ENCODE measurements at places on chromosomes 7 and 10. TPM values are rescaled to one million over a fixed set of nuclear protein-coding genes. Genes with fewer than 3 reads are reported as not detected.
A peak's percentile ranks its signal among the peaks of the same experiment; 100 is the strongest.

- peaks cover 3% of the 10 kb centered on the region for H3K27me3 ChIP-seq
- no peak for DNase-seq
- no peaks in the 10 kb centered on the region for H3K4me1 ChIP-seq
These were observed 46.7 kb upstream of the LOXL4 start for GRCh38 chr10:98314532-98315284.

POU6F2 gene
- total RNA-seq: not detected

DNA sequence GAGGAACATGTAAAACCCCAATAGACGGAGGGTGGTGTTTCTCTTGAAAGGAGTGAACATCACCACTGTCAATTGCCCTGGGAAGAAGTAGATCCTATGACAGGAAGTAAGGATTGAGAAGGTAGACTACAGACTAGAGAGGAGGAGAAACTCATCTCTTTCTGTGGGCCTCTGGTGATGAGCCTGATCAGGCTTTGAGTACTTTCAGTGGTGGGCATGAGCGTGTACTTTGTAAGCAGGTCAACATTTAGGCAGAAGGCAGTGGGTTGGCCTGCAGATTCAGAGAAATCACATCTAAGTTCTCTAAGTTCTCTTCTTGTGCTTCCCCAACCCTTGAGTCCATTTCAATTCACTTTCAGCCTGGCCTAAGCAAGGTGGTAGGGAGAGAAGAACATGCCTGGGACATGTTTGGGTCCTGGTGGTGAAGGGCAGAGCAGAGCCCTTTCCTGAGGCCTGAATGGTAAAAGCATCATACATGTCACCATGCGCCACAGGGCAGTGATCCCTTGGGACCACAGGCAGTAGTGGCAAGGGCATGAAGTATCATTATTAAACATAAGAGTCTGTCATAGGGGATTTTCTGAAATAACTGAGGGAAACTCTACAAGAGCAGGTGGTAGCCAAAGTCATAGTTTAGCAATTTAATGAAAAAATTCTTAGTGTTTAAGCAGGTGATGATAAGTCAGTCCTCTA is 56.4 kb upstream of the ANKRD1 start:
- H3K4me3 ChIP-seq: no peak overlapping the region
- H3K4me1 ChIP-seq: no peaks in the 10 kb centered on the region
- no peak for DNase-seq
- H3K27ac ChIP-seq: no peak overlapping the region

DNA sequence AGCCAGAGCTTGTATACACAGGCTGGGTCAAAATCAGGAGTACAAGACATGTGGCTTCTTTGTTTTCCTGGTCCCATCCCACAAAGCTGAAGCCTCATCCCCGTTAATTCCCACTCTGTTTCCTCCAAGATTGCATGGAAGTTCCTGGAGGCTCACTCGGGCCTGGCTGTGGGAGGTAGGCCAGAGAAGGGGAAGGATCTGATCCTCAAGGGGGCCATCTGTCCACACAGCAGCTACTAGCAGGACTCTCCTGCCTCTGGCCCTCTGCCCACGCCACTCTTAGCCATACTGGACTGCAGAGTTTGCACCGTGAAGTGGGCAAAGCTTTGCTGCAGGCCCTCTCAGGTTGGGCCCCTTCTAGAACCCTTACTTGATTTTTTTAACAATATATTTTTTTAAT is 160.6 kb downstream of the FGFR2 start:
- no peaks in the 10 kb centered on the region for H3K36me3 ChIP-seq
- no peaks in the 10 kb centered on the region for H3K4me1 ChIP-seq
- no peak overlapping the region for H3K27ac ChIP-seq
- no peaks in the 10 kb centered on the region for H3K27me3 ChIP-seq
- no peak for DNase-seq

DNA sequence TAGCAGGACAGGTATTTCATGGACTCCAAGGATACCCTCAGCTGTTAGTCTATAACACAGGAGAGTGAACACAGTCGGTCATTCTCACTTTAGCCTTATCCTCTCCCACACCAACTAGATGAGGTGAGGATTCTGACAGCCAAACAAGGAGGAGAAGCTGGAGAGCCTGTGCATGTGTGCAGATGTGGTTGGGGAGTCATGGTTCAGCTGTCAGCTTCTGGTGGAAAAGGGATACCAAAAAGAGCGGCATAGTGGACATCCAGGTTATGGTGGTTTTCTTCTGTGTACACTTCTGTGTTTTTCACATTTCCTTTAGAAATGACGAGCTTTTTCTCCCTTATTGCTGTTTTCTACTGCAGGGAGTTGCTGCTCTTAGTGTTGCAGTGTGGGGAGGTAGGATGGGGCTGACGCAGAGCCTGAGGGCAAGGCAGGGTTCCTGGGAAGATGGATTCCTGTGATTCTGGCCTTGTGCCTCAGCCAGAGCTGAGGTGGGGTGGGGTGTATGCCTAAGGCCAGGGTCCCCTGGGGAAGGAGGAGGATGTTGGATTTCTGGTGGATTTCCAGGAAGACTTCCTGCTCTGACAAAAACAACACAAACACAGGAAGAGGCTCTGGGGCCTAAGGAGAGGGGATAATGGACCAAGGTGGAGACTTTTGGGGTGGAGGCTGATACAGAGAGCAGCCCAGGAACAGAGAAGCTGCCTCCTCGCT is 26.6 kb downstream of the PLAU start:
- no peak overlapping the region for H3K4me3 ChIP-seq
- no peak overlapping the region for H3K27ac ChIP-seq
- no peak for DNase-seq
- H3K36me3 ChIP-seq: no peaks in the 10 kb centered on the region

- no peaks in the 10 kb centered on the region for H3K27me3 ChIP-seq
- H3K36me3 ChIP-seq: no peaks in the 10 kb centered on the region
- DNase-seq: no peak
- no peak overlapping the region for H3K4me3 ChIP-seq
These were observed 16.3 kb upstream of the SIRT1 start for GRCh38 chr10:67868132-67868531.

DNA sequence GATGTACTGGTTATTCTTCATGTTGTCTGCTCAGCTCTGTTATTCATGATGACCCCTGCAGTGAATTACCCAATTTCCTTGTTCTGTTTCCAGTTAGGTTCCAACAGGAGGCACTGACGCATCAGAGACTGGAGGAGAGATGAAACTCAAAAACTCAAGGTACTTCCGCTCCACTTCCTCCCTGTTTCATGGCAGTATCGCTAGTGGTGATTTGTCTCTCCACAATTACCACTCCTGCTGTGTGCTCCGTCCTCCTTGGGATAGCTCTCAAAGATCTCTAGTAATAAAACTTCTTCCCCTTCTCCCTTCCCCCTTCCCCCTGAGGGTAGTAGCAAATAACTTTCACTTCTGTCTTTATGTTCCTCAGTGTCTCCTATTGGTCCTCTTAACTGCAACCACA is 107.4 kb upstream of the ABCB5 start:
- H3K27me3 ChIP-seq: no peaks in the 10 kb centered on the region
- no peaks in the 10 kb centered on the region for H3K36me3 ChIP-seq

DNA sequence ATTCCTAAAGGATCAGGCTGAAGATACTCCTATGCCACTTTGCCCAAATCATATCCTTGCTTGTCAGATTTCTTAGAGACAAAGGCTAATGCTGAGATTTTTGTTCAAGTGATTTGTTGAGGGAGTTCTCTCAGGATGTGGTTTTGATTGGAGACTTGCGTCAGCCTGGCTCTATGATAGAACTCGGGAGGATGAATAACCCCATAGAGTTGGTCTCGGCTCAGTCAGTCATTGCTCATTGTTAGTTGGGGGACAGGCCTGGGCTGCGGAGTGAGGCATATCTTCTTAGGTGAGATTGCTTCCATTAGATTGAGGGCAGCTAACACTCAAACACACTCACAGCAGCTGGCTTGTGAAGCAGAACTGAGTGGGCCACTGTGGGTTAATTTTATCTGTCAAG is 203.4 kb downstream of the KIF20B start:
- no peaks in the 10 kb centered on the region for H3K4me1 ChIP-seq
- H3K4me3 ChIP-seq: no peak overlapping the region
- H3K36me3 ChIP-seq: no peaks in the 10 kb centered on the region
- no peak for DNase-seq

LRGUK gene
- 0.18 TPM for total RNA-seq

CYP3A5 gene
- not detected for total RNA-seq

UNCX gene
- not detected for total RNA-seq

- no peaks in the 10 kb centered on the region for H3K27me3 ChIP-seq
- H3K27ac ChIP-seq: no peak overlapping the region
- no peaks in the 10 kb centered on the region for H3K36me3 ChIP-seq
- no peaks in the 10 kb centered on the region for H3K4me1 ChIP-seq
- no peak overlapping the region for H3K4me3 ChIP-seq
These were observed 386.0 kb upstream of the HPS1 start for GRCh38 chr10:98832738-98833137.

- peaks cover 21% of the 10 kb centered on the region for H3K27me3 ChIP-seq
- no peak overlapping the region for H3K27ac ChIP-seq
- peaks cover 4% of the 10 kb centered on the region for H3K4me1 ChIP-seq
These were observed 31.5 kb downstream of the FAM241B start for GRCh38 chr10:69661414-69662172.

- H3K4me3 ChIP-seq: no peak overlapping the region
- H3K27me3 ChIP-seq: no peaks in the 10 kb centered on the region
- peaks cover 31% of the 10 kb centered on the region for H3K36me3 ChIP-seq
These were observed 18.5 kb downstream of the SRI start for GRCh38 chr7:88201305-88201704.

DNA sequence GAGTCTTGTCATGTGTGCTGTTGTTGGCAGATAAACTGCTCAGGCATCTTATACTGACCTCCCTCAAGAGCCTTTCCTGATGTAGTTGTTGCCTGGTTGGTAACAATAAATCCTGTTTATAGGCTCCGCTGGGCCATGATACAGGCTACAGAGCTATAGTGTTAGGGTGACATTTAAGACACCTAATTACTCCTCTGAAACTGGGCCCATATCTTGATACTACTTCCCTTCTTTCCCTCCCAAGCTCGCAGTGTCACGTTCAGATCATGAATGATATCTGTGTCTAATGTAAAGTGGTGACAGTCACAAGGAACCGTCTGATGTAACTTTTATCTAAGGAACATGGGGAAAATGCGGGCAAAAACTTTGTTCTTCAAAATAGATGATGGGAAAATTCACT is 35.4 kb downstream of the CROT start:
- H3K27ac ChIP-seq: no peak overlapping the region
- H3K4me3 ChIP-seq: no peak overlapping the region
- no peaks in the 10 kb centered on the region for H3K4me1 ChIP-seq
- no peaks in the 10 kb centered on the region for H3K27me3 ChIP-seq
- no peak for DNase-seq

NXPH1 gene
- total RNA-seq: not detected

ADCY1 gene
- 0.21 TPM for total RNA-seq

MEOX2 gene
- not detected for total RNA-seq

GRCh38 chr7:81029511-81029910 is 110.7 kb upstream of the SEMA3C start:
- no peak overlapping the region for H3K27ac ChIP-seq
- DNase-seq: no peak
- no peak overlapping the region for H3K4me3 ChIP-seq
- no peaks in the 10 kb centered on the region for H3K27me3 ChIP-seq
- H3K36me3 ChIP-seq: no peaks in the 10 kb centered on the region
- H3K4me1 ChIP-seq: no peaks in the 10 kb centered on the region

- H3K4me1 ChIP-seq: peaks cover 8% of the 10 kb centered on the region
- H3K27me3 ChIP-seq: peaks cover 2% of the 10 kb centered on the region
- DNase-seq: peak; percentile 82
- peak overlapping the region; percentile 79 for H3K27ac ChIP-seq
- H3K4me3 ChIP-seq: peak overlapping the region; percentile 34
These were observed 34.3 kb downstream of the INPP5A start for GRCh38 chr10:132571650-132572544.

DNA sequence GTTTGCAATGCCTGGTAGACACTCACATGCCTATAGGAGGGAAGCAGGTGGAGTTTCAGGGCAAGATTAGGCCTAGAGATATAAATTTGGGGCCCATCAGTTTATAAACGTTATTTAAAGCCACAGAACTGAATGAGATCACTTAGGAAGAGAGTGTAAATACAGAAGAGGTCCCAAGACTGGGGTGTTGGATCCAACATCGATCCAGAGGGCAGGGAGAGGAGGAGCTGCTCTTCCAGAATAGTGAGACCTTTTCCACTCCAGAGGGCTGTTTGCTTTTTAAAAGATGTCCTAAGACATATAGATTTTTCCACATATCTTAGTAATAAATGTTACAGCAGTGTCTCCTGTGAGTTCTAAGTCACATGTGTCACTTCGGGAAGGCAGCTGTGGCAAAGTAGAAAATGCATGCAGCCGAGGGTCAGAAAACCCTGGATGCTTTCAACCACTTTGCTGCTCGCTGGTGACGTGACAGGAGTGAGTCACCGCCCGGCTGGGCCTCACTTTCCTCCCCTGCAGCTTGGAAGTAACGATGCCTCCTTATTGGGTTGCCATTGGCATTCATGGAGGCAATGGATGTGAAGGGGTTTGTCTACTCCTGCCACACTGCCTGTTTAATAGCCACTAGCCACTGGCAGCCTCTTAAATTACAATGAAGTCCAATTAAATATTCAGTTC is 95.4 kb downstream of the TRIL start:
- no peaks in the 10 kb centered on the region for H3K4me1 ChIP-seq
- no peak for DNase-seq
- no peak overlapping the region for H3K27ac ChIP-seq
- no peak overlapping the region for H3K4me3 ChIP-seq

DNA sequence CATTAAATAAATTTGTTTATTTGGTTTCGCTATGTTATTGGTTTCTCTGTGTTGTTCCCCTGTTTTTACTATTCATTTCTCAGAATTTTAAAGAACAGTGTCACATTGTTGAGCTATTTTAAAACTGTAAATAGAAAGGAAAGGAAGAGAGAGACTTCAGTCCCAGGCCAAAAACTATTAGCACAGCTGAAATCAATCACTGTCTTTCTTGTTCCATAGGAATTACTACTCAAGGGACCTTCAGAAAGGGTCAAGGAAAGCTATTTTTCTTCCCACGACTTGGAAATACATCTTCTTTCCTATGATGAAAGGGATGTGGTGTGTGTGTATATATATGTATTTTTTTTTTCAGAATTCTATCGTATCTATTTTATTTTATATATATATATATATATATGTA is 29.0 kb upstream of the GNAT3 start:
- H3K4me1 ChIP-seq: no peaks in the 10 kb centered on the region
- H3K27me3 ChIP-seq: no peaks in the 10 kb centered on the region
- no peak overlapping the region for H3K4me3 ChIP-seq
- no peak for DNase-seq
- H3K36me3 ChIP-seq: no peaks in the 10 kb centered on the region

DNA sequence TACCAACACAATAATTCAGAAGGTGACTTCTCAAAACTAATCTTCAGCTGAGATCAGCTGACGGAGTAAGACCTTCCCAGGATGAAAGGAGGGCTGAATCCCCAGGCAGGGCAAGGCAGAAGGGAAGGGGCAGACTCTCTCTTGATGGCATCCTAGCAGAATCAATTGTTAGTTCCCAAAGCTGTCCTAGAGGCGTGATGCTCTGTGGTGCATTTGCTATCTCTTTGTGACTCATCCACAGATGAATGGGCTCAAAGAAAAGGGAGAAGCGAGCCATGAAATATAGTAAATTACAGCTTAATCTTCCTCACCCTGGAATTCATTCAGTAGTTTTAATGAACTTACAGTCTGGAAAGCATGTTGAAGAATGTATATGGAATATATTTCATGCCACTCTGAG is 37.2 kb downstream of the PDE1C start:
- H3K36me3 ChIP-seq: no peaks in the 10 kb centered on the region
- no peak overlapping the region for H3K27ac ChIP-seq
- no peaks in the 10 kb centered on the region for H3K27me3 ChIP-seq
- H3K4me3 ChIP-seq: no peak overlapping the region
- DNase-seq: no peak
